AG10803 (cell line): ENCODE measurements at places on chromosomes 2 and 18.
A peak's percentile ranks its signal among the peaks of the same experiment; 100 is the strongest.

DNA sequence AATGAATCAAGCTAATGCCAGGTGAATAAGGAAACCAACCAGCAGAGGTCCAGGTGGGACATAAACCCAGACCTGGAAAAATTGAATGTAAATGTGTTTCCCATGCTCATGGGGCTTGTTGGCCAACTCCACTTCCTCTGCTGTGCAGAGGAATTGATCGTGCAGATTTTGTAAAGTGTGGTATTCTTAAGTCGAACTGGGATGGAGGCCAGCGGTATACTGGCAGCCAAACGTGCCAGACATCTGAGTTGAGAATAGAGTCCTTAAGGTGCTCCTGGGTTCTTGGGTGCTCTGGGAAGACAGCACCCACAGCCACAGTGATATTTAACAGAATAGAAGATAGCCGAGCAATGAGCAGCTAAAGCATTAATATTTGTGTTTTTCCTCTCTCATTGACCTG is 146.5 kb upstream of the LGALSL start:
- DNase-seq = no peak

DNA sequence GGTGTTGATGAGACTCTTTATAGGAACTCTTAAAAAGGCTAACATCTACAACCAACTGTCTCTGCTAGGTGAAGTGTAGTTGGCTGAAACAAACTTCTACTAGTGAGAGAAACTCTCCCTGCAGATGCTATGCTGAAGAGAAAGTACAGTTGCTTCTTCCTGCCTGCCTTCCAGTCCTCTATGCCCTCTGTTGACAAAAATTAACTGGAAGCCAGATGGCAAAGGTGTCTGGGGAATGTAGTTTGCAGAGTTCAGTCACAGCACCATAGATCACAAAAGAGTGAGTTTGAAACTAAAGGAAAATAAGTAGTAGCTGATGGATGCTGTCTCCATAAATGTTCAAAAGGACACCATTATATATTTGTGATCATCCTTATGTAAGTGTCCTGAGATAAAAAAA is 958.8 kb upstream of the NRXN1 start:
- DNase-seq = no peak

- DNase-seq = no peak
These were observed 37.5 kb upstream of the TPO start for GRCh38 chr2:1375794-1376193.

GRCh38 chr2:159737292-159737916 is 25.1 kb downstream of the MARCHF7 start:
- DNase-seq = no peak

- DNase-seq = no peak
These were observed 126.2 kb downstream of the PDE1A start for GRCh38 chr2:182300608-182301007.

GRCh38 chr18:3051718-3052410 is 38.9 kb upstream of the LPIN2 start:
- DNase-seq = no peak

DNA sequence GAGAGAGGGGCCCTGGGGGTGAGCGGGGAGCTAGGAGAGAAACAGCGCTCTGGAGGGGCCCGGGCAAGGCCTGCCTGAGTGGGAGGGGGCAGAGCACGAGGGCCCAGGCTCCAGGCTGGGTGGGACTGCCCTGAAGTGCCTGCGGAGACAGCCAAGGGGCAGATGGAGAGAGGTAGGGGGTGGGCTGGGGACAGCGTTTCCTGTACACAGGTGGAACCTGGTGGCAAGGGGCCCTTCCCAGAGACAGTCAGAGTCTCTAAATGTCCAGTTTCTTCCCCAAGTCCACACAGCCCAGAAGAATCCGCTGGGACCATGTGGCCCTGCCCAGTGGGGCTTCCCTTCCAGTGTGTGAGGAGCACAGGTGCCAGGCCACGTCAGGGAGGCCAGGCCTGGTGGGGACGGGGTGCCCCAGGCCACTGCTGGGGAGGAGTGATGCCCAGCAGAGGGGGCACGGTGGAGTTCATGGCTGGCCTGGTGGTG is 1.7 kb upstream of the GPR35 start:
- no peak for DNase-seq

- no peak for DNase-seq
These were observed 1050.7 kb upstream of the PIK3C3 start for GRCh38 chr18:40904295-40904694.

- peak; percentile 27 for DNase-seq
These were observed 22.2 kb upstream of the IL1RN start for GRCh38 chr2:113105047-113105785.

- DNase-seq = no peak
These were observed 80.9 kb downstream of the MGAT5 start for GRCh38 chr2:134334542-134335353.

- DNase-seq = peak; percentile 89
These were observed 90.0 kb upstream of the HS6ST1 start for GRCh38 chr2:128408349-128409305.

DNA sequence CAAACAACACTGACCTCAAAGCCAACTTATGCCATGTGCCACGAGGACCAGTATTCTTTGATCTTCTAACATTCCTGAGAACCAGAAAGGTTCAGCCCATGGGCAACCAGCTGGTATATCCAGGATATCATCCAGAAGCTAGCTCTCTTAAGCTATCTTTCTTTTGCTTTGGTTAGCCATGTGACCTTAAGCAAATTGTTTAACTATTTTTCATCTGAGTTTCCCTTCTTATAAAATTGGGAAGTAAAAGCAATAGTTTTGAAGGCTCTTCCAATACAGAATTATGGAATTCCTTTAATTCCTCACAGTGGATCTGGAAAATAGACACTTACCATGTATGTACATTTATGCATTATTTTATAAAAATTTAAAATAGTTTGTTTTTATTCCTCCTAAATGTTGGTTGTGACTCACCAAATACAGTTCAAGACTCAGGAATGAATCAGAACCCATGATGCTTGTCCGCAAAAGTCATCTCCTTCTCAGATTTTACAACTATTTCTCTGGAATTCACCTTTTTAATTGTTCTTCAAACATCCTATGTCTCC is 435.7 kb downstream of the ZEB2 start:
- DNase-seq = peak; percentile 81

DNA sequence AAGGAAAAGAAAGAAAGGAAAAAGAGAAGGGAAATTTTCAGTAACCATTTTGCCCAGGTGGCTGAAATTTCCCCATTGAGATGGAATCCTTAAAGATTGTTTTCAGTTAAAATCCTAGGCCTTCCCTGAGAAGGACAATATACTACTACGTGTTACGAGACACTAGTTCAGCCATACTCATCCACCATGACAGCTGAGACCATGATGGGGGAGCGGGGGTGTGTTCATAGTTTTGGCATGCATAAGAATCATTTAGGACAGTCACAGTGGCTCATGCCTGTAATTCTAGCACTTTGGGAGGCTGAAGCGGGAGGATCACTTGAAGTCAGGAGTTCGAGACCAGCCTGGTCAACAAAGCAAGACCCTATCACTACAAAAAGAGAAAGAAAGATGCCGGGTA is 28.0 kb downstream of the PLA2R1 start:
- no peak for DNase-seq

DNA sequence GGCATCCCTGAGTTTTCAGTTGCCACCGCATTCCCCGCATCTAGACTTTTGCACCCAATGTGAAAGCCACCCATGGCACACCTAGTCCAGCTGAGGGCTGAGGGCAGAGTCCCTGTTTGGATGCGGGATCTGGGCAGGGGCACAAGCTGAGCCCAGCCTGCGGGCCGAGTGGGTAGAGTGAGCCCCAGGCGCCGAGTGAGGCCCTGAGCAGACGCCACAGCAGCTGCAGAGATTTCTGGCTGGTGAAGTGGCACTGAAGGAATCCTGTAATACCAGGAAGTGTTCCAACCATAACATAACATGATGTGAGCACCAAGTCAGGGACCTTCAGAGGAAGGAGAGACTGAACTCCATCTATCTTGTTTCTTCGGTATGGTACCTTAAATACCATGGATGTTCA is 27.7 kb upstream of the FRZB start:
- peak; percentile 9 for DNase-seq

DNA sequence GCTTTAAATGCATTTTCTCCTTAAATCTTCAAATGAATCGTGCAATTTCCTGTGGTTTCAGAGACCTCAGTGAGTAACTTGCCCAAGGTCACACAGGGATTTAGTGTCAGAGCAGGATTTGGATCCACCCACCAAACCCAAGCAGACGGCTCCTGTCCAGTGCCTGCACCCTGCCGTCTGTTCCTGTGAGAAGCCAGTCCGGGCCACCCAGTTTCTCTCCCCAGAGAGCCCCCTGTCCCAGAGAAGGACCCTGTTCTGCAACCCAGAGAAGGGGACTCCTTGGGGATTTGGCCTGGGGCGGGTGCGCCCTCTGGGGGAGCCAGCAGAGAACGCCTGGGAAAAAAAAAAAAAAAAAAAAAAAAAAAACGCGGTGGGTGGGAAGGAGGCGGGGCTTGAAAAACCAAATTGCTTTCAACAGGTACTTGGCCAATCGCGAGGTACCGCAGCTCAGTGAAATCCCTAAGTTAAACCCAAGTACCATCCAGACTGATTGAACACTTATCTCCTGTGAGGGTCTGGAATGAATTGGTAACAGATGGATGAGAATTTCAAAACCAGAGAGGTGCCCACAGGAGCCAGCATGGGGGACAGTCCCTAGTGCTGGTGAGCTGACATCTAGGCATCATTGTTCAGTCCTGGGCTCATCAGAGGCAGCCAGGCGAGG is 30.9 kb upstream of the REEP1 start:
- peak; percentile 31 for DNase-seq

GRCh38 chr2:223300326-223300725 is 248.3 kb downstream of the KCNE4 start:
- DNase-seq = no peak

DNA sequence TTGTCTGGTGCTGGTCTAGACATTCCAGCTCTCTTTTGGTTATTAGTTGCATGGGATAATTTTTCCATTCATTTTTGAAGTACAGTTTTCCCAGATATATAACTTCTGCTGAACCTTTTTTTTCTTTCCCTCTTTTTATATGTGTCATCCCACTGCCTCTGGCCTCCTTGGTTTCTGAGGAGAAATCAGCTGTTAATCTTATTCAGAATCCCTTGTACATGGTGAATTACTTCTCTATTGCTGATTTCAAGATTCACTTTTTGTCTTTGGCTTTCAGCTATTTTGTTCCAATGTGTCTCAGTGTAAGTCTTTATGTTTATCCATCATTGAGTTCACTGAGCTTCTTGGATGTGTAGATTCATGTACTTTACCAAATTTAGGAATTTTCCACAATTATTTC is 99.7 kb downstream of the ARHGEF4 start:
- no peak for DNase-seq

GRCh38 chr2:219210196-219210885 is 3.8 kb downstream of the ZFAND2B start:
- no peak for DNase-seq

DNA sequence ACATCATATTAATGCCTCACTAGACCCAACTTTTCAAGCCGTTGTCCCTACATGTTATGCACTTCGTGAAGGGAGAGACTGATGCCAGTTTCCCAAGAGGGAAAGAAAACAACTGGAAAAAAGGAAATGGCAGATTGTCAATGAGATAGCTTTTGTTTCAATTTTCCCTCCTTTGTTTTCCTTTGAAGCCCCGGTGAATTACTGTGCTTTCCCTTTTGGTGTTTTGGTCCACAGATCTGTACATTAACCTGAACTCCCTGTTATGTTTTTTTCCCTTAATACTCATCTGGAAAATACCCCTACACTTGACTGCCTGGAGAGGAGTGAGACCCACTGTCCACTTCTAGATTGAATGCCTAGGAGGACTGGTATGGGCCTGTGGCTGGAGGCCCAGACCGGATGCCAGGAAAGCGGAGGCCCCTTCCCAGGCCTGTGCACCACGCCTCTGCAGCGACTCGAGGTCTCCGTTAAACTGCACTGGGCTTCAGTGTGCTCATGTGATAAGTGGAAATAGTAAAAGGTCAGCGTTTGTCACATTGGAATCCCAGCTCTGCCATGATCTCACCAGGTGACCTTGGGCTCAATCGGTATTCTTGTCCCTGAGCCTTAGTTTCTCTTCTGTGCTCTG is 106.4 kb downstream of the GATA6 start:
- no peak for DNase-seq

GRCh38 chr2:98959810-98960507 is 23.9 kb upstream of the CRACDL start:
- peak; percentile 29 for DNase-seq

GRCh38 chr2:120817136-120817955 is 81.7 kb downstream of the GLI2 start:
- no peak for DNase-seq
